HFF-Myc (cell line): ENCODE measurements at places on chromosomes 5 and 9.

- DNase-seq: no peak
Observed at GRCh38 chr5:145712245-145712644, 122.9 kb downstream of the PRELID2 start.

- no peak for DNase-seq
Observed at GRCh38 chr9:751137-752051, 90.1 kb upstream of the DMRT1 start.

DNA sequence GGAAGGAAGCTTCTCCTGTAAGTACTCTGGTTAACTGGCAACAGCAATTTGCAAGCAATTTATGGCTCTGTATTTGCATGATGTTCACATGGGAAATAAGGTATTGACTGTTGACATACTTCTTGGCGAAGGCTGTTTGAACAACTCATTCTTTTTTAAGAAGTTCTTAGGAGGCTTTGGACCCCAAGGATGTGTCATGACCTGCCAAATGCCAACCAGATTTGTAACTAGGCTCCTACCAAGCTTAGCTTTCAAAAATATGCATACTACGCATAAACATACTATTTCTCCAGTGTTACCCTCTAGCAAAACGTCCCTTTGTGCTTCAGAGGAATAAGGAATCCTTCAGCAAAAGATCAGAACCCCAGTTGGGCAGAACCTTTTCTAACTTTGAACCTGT is 165.2 kb upstream of the MSX2 start:
- no peak for DNase-seq

GRCh38 chr9:137192859-137193258 is 4.4 kb downstream of the SSNA1 start:
- no peak for DNase-seq

DNA sequence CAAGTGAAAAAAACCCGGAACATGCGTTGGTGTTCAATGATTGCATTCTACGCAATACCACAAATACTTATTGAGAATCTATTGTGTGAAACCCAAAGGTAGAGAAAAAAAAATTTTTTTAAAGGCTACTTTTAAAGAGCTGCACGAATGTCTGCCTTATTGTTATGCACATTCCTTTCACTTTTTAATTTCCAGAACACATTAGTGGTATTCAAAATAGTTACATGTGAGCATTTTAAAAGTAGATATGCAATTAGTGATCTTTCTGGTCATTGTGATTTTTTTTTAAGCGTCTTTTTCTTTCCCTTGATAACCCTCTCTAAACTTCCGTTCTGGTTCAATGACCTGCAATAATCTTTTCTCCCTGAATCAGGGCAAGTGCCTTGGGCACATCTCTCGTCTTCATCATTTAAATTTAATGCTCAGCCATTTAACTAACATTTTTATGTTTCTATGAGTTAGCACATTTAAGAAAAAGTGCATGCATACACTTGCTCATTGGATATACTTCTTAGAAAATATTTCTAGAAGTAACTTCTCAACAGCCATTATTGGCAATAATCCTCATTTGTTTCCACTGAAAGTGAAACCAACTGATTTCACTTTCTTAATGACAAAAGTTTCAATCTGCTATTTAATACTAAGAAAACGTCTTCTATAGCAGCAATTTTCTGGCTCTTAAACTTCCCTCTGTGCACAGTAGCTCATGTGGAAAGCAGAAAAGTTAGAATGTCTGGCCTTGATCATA is 80.3 kb downstream of the CDH6 start:
- DNase-seq: no peak

- no peak for DNase-seq
Observed at GRCh38 chr5:129448654-129449053, 11.4 kb upstream of the ADAMTS19 start.

DNA sequence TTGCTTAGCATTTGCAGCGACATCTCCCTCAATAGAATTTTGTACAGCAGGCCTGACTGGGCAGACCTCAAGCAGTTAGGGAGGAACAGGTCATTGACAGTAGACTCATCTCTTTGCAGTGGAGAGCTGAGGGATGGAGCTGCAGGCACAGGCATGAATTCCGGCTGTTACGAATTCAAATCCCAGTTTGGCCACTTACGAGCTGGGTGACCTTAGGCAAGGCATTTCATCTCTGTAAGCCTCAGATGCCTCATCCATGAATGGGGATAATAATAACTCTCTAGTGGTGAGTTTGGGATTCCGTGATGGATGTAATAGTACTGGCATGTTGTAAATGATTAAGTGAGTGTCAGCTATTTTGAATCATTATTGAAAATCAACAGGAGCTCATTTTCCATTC is 195.3 kb downstream of the SEMA6A start:
- no peak for DNase-seq

DNA sequence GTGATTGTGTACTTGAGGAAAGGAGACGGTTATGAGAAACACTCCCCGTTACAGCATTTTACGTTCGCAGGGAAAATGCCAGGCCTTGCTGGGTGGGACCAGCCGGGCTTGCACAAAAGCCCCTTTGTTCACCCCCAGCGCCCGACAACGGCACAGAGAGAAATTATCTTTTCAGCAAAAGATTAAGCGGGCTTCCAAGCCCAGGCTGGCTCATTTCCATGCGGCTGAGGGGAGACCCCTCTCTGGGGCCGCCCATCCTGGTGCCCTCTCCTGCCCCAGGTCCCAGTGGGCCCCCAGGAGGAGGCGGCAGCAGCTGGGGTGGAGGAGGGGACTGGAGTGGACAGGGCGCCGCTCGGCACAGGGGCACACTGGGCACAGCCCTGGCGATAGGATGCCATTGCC is 50.8 kb upstream of the NOTCH1 start:
- DNase-seq: no peak

DNA sequence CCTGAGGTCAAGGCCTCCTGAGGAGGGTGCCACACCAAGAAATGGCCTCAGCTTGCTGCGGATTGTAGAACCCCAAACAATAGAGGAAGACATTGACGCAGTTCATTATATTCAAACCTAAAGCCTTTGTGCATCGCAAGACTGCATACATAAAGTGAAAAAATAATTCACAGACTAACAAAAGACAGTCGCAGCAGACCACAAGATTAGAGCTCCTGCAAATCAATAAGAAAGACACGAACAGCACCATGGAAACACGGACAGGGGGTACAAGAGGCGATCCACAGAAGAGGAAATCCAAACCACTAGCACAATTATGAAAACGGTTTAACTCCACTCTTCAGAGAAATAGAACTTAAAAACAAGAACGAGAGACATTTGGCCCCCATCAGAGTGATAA is 10.0 kb upstream of the TCOF1 start:
- DNase-seq: no peak

DNA sequence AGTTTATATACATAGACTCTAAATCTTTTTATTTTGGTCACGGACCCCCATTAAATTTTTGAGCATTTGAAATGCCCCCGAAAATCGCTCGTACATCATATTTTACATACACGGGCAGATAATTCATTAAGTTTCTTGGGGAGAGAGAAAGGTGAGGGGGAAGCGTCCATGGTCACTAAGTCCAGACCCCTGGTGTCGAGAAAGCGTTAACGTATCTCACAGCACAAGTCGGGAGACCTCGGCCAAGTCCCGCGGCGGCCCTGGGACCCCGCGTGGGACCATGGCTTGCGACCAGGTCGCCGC is 794 bp downstream of the PTBP3 start:
- DNase-seq: no peak

DNA sequence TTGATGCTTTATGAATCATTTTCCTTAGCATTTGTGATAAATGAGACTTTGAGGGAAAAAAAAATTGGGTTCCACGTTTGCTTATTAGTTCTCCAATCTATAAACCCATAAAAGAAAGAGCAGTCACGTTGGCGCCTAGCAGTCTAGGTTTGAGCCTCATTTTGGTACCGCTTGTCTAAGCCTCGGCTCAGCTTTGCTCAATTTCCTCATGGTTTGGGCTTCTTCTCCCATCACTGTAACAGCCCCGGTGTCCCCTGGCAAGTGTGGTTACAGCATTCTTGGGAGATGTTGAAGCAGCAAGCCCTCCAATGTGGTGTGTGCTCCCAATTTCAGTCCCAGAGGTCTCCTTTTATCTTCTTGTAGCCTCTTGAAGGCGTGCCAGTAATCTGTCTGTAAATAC is 578.4 kb downstream of the CDK5RAP2 start:
- no peak for DNase-seq
